Naive thymus-derived CD4-positive, alpha-beta T cell (primary cell): ENCODE measurements at places on chromosomes 7 and 10.

- H3K27me3 ChIP-seq, result no peaks in the 10 kb centered on the region
- no peak overlapping the region for H3K4me3 ChIP-seq
- no peaks in the 10 kb centered on the region for H3K4me1 ChIP-seq
- H3K27ac ChIP-seq, result no peak overlapping the region
- DNase-seq, result no peak
- H3K36me3 ChIP-seq, result peaks cover 15% of the 10 kb centered on the region
Observed at GRCh38 chr7:43876241-43876640, 6.9 kb upstream of the MRPS24 start.

- H3K36me3 ChIP-seq, result no peaks in the 10 kb centered on the region
- no peak overlapping the region for H3K4me3 ChIP-seq
- H3K27ac ChIP-seq, result no peak overlapping the region
- DNase-seq, result peak; percentile 13
- no peaks in the 10 kb centered on the region for H3K27me3 ChIP-seq
Observed at GRCh38 chr7:101058355-101058754, 26.9 kb upstream of the TRIM56 start.

GRCh38 chr10:54009672-54010071 is 791.4 kb downstream of the PCDH15 start:
- H3K27me3 ChIP-seq, result no peaks in the 10 kb centered on the region
- DNase-seq, result no peak
- no peaks in the 10 kb centered on the region for H3K36me3 ChIP-seq
- no peaks in the 10 kb centered on the region for H3K4me1 ChIP-seq
- H3K4me3 ChIP-seq, result no peak overlapping the region

- no peaks in the 10 kb centered on the region for H3K4me1 ChIP-seq
- DNase-seq, result no peak
- H3K4me3 ChIP-seq, result no peak overlapping the region
- H3K27me3 ChIP-seq, result no peaks in the 10 kb centered on the region
Observed at GRCh38 chr7:20393021-20393610, 62.4 kb downstream of the ITGB8 start.

- DNase-seq, result no peak
- no peak overlapping the region for H3K27ac ChIP-seq
- no peaks in the 10 kb centered on the region for H3K36me3 ChIP-seq
- no peaks in the 10 kb centered on the region for H3K4me1 ChIP-seq
Observed at GRCh38 chr7:110852156-110852940, 238.6 kb upstream of the LRRN3 start.

DNA sequence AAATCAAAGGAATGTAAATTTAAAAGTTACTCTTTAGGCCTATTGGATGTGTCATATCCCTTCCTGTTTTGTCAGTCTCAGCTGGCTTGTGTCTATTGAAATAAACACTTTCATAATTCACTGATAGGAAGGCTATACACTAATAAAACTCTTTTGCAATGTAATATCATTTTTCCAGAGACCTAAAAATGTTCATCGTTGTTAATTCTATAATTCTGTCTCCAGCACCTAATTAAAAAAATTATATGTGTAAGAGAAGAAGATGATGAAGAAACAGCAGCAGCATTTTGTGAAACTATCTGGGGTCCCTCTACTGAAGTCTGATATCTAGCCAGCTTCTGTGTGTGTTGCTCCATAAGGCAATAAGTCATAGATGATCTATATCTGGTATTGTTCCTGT is 602.7 kb downstream of the ETV1 start:
- no peaks in the 10 kb centered on the region for H3K4me1 ChIP-seq
- DNase-seq, result no peak
- no peaks in the 10 kb centered on the region for H3K27me3 ChIP-seq

DNA sequence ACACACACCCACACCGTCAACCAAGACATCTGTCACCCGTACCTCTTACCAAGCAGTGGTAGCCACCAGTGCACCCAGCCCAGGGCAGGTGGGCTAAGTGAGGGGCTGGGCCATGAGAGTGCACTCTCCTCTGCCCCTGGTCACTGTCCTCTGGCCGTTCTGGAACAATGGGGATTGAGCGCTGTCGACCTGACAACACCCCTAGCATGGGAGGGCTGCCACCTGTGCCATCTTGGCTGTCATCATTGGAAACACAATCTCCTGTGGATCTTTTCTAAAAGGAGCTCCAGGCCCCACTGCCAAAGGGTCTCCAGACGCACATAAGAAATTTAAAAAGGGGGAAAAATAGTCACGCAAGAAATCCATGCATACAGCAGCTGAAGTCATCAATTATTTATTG is 80.1 kb downstream of the CTBP2 start:
- no peak overlapping the region for H3K4me3 ChIP-seq
- H3K27ac ChIP-seq, result no peak overlapping the region
- no peaks in the 10 kb centered on the region for H3K4me1 ChIP-seq
- no peak for DNase-seq

DNA sequence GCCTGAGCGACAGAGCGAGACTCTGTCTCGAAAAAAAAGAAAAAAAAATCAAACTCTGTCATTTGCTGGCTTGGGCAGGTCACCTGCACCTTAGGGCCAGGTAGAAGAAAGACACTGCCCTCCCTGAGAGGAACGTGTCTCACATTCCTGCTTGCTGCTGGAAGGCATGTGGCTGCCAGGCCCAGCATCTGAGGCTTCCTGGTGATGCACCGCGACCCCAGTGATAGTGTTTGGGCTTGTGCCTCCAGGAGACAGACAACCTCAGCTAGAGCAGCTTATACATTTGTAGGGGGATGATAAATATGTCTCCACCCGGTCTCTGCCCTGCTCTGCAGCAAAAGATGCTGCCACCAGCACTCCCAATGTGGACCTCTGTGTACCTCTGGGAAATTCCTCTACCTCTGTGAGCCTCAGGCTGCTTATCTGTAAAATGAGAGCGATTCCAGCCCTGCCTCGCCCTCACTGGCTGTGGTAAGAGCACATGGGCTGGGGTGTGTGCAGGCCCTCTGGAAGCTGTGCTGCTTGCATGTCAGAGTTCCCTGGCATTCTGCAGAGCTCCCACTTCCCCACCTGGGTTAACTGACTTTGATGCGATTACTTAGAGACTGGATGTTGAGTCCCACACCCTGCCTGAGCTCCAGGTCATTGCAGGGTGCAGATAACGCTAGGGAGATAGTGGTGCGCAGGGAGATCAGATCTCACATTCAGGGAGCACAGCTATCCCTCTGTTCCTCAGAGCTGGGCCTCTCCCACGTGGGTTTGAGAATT is 19.9 kb downstream of the SLC29A3 start:
- H3K27me3 ChIP-seq, result no peaks in the 10 kb centered on the region
- H3K4me1 ChIP-seq, result no peaks in the 10 kb centered on the region
- no peak overlapping the region for H3K4me3 ChIP-seq
- no peak for DNase-seq
- no peak overlapping the region for H3K27ac ChIP-seq

GRCh38 chr10:29627201-29628132 is 7.3 kb downstream of the SVIL start:
- no peaks in the 10 kb centered on the region for H3K27me3 ChIP-seq
- no peaks in the 10 kb centered on the region for H3K36me3 ChIP-seq
- H3K4me1 ChIP-seq, result no peaks in the 10 kb centered on the region
- no peak for DNase-seq
- H3K4me3 ChIP-seq, result no peak overlapping the region
- H3K27ac ChIP-seq, result no peak overlapping the region

DNA sequence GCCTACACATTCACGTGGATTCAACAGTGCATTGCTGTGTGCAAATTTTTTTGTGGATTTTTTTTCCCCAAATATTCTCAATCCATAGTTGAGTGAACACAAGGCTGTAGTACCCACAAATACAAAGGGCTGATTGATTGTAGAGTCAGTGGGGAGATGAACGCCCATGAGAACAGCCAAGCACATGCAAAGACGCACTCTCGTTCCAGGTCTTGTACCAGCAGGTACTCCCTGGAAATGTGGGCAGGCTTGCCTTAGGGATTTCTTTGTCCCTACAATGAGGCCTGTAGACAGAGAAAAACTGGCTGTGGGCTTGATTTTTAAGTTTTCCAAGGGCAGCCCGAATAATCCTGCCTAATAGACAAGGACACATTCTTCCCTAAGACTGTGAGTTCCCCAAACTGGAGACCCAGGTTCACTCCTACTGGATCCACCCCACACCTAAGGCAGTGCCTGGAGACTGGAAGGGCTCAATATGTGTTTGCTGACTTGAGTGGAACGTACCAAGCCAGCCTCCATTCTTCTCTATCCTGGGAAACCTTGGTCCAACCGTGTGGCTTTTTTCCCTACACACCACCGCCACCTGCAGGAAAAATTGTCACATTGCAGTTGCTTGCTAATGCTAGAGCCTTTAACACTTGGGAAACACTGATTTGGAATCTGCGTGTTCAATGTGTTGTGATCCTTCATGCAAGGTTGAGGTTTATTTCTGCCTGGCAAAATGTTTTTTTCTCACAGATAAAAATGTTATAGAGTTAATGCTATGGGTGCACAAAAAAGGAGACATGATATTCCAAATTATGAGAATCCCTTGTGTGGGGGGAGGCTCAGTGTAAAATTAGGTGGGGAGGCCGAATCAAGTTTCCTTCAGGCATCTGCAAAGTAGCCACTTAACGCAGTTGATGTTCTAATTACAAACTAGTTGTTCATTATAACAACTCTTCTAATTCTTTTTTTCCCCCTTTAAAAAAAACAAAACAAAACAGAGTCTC is 49.3 kb downstream of the PPP1R17 start:
- H3K36me3 ChIP-seq, result no peaks in the 10 kb centered on the region
- H3K27me3 ChIP-seq, result no peaks in the 10 kb centered on the region
- H3K27ac ChIP-seq, result no peak overlapping the region
- H3K4me3 ChIP-seq, result no peak overlapping the region
- H3K4me1 ChIP-seq, result no peaks in the 10 kb centered on the region

- H3K27me3 ChIP-seq, result no peaks in the 10 kb centered on the region
- H3K4me1 ChIP-seq, result no peaks in the 10 kb centered on the region
- DNase-seq, result no peak
- no peak overlapping the region for H3K4me3 ChIP-seq
Observed at GRCh38 chr7:91559947-91560346, 295.7 kb downstream of the FZD1 start.

DNA sequence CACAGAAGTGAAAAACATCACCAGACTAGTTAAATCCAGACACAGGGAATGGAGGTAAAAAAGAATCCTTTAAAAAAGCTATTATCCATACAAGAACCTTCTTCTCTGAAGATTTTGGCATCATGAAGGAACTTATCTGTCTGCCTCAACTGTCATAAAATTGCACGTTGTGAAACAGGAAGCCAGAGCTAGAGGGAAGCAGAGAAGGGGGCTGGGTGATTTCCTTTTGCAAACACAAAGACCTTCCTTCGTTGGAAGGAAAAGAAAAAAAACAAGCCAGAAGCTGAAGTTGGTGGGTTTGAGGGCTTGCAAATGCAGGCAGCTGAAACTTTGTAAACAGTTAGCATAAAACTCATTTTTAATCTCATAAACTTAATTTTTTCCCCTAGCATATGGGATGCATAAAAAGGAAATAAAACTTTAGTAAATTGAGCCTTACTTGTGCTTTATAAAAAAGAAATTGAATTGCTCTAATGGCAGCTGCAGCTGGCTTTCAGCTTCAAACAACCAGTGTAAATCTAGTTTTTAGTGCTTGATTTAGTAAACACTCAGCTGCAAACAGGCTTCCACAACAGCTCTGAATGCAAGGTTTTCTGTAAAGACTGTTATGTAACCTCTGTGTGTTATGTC is 101.6 kb downstream of the OTUD1 start:
- no peak overlapping the region for H3K4me3 ChIP-seq
- no peaks in the 10 kb centered on the region for H3K27me3 ChIP-seq
- H3K36me3 ChIP-seq, result no peaks in the 10 kb centered on the region

GRCh38 chr10:3786295-3787015 is 1.4 kb upstream of the KLF6 start:
- peak overlapping the region; percentile 99 for H3K27ac ChIP-seq
- DNase-seq, result no peak
- peak overlapping the region; percentile 75 for H3K4me3 ChIP-seq
- H3K4me1 ChIP-seq, result peaks cover 19% of the 10 kb centered on the region
- no peaks in the 10 kb centered on the region for H3K27me3 ChIP-seq

- H3K27me3 ChIP-seq, result no peaks in the 10 kb centered on the region
- peak overlapping the region; percentile 88 for H3K27ac ChIP-seq
- no peak for DNase-seq
- no peaks in the 10 kb centered on the region for H3K36me3 ChIP-seq
- H3K4me3 ChIP-seq, result peak overlapping the region; percentile 83
Observed at GRCh38 chr10:114172776-114173602, 1.0 kb downstream of the CCDC186 start.

DNA sequence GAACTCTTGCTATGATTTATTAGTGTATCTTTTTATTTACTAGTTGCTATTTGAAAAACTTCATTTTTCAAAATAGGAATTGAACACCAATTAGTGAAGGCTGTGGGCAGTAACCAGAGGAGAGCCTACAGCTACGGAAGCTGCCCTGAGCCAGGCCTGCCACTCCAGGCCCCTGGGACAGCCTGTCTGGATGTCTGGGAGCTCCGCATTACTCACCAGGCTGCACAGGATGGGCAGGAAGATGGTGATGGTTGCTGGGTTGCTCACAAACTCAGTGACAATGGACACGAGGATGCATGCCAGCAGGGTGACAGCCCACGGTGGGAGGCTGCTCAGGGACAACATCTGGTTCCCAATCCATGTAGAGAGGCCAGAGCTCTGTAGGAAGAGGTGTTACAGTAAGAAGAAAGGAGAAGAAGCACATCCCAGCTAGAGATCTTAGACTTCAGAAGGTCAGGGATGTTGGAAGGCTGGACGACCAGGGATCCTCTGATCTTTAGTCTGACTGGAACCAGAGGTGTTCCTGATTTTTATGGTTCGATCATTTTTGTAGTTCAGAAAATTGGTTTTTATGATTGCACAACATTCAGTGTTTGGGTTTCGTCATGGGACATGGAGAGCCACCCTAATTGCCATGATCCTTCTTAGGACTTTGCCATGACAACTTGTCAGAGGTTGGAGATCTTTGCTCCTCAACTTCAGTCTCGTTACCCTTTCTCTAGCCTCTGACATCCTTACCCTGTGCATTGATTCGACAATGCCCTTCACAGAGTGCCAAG is 23.2 kb downstream of the STMP1 start:
- H3K4me1 ChIP-seq, result no peaks in the 10 kb centered on the region
- H3K36me3 ChIP-seq, result no peaks in the 10 kb centered on the region

- no peaks in the 10 kb centered on the region for H3K36me3 ChIP-seq
- peak; percentile 1 for DNase-seq
- H3K27me3 ChIP-seq, result no peaks in the 10 kb centered on the region
Observed at GRCh38 chr7:130669085-130669700, 645 bp upstream of the COPG2 start.

GRCh38 chr10:123729523-123729922 is 63.4 kb downstream of the GPR26 start:
- no peak for DNase-seq
- no peak overlapping the region for H3K4me3 ChIP-seq
- no peaks in the 10 kb centered on the region for H3K36me3 ChIP-seq

DNA sequence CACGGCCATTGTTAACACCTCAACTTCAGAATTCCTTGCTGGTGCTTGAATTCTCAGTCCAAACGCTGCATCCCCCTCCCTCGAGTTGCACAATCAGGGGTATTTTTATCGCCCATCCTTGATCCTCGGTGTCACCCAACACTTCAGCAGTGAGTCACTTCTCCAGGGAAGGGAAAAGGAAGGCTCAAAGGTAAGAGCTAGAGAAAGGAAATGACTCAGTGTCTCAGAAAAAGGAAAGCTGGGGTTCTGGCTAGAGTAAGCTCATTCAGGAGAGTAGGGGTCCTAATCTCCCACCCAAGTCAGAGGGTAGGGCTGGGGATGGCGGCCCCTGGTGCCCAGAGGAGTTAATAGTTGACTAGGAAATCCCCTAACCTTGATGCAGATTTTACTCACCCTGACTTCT is 39.8 kb upstream of the TRIM8 start:
- no peak overlapping the region for H3K4me3 ChIP-seq
- no peaks in the 10 kb centered on the region for H3K27me3 ChIP-seq
- no peak overlapping the region for H3K27ac ChIP-seq
- DNase-seq, result no peak
- no peaks in the 10 kb centered on the region for H3K36me3 ChIP-seq
